Heart left ventricle (tissue), 16 donors: ENCODE measurements at places on chromosomes 5 and 9.
A peak's percentile ranks its signal among the peaks of the same experiment; 100 is the strongest.

DNA sequence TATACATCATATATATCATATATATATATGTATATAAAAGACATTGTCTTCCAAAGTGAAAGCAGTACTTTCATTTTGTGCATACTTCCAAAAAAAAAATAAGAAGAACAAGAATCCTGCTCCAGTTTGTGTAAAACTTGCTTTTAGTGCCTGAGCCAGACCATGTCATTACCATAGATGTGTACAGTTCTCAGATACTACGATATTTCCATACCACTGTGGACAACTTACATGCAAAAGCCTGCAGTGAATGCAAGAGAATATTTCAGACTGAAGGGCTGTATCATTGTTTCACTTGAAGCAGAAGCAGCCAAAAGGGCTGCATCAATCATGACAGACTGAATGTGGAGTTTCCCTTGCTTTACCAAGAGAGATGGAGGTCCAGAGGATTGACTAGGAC is 72.6 kb upstream of the CYLC2 start:
- no peak overlapping the region for H3K4me3 ChIP-seq
- H3K4me1 ChIP-seq = no peaks in the 10 kb centered on the region
- no peaks in the 10 kb centered on the region for H3K36me3 ChIP-seq
- DNase-seq = no peak
- H3K27me3 ChIP-seq = no peaks in the 10 kb centered on the region

- H3K27me3 ChIP-seq = no peaks in the 10 kb centered on the region
- H3K27ac ChIP-seq = no peak overlapping the region
- no peaks in the 10 kb centered on the region for H3K4me1 ChIP-seq
- DNase-seq = no peak
- H3K4me3 ChIP-seq = no peak overlapping the region
- H3K36me3 ChIP-seq = peaks cover 72% of the 10 kb centered on the region
Observed at GRCh38 chr9:92055624-92056023, 59.6 kb downstream of the SPTLC1 start.

GRCh38 chr9:16579872-16580432 is 290.5 kb downstream of the BNC2 start:
- DNase-seq = no peak
- H3K27ac ChIP-seq = no peak overlapping the region
- H3K27me3 ChIP-seq = no peaks in the 10 kb centered on the region
- H3K4me3 ChIP-seq = no peak overlapping the region
- H3K36me3 ChIP-seq = no peaks in the 10 kb centered on the region

- DNase-seq = peak; percentile 52
- no peaks in the 10 kb centered on the region for H3K36me3 ChIP-seq
- no peak overlapping the region for H3K4me3 ChIP-seq
- peak overlapping the region; percentile 66 for H3K27ac ChIP-seq
- H3K4me1 ChIP-seq = peaks cover 100% of the 10 kb centered on the region
- H3K27me3 ChIP-seq = no peaks in the 10 kb centered on the region
Observed at GRCh38 chr9:127972236-127972871, 8.4 kb downstream of the EEIG1 start.
